ENCODE measurements at places on chromosomes 6 and 20.

GRCh38 chr6:73943930-73944652 is 248.1 kb downstream of the CD109 start:
- no peak for DNase-seq

- DNase-seq = no peak
Observed at GRCh38 chr6:2982426-2983117, 11.2 kb upstream of the SERPINB6 start.

DNA sequence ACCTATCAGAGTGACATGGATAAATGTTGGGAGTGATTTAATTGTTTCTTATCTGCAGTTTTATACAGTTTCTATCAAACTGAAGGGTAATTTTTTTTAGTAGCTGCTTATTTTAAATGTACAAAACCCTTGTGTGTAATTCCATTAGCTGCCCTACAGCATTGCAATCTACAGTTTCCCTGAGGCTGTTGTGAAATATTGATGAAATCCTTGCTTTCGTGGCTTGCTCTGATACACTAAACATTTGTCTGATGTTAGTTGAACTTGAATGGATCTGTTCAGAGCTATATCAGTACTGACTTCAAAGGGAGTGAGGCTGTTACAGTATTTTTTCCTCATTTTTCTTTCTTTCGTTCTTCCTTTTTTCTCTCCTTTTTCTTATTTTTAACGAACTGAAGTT is 255.4 kb downstream of the TSHZ2 start:
- DNase-seq = no peak

DNA sequence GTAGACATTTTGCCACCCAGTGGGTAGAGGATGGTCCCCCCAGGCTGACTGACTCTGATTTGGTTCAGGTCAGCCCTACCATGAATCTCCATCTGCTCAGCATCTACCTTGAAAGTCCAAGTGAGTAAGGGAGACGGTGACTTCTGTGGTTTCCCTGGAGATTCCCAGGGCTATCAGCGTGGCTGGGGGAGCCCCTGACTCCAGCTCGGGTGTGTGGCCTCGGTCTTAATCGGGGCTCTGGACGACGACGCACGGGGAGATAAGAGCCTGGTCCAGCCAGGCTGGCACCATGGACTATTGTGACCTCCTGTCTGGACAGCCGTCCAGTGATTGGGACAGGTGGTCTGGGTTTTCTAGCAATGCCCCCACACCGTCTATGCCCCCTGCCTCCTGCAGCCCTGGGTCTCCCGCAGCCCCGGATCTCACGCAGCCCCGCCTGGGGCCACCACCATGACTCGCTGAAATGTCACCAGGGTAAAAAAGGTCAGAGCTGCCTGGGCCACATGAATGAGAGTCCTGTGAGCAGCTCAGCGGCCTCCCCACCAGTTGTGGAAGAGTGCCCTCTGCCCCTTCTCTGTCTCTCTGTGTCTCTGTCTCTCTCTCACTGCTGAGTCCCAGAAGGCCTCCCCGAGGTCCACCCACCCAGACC is 47.1 kb upstream of the GATA5 start:
- DNase-seq = no peak

GRCh38 chr6:100726666-100727065 is 154.5 kb downstream of the ASCC3 start:
- DNase-seq = no peak

DNA sequence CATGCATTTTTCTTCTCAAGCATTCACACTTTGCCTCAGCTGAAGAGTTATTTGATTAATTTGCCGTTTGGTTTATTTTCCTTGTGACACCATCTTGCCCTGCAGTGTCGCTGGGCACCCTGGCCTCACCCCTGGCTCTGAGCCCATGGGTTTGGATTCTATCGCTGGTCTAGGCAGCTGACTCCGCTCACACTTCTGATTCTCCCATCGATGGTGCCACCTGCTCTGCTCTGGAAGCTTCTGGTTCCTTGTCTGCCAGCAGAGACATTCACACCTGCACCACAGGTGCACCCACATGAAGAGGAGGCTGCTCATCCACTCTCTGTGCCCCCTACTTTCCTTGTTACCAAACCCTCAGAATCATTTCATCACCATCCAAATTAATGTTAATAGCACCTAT is 291.6 kb upstream of the CDH4 start:
- DNase-seq = no peak

DNA sequence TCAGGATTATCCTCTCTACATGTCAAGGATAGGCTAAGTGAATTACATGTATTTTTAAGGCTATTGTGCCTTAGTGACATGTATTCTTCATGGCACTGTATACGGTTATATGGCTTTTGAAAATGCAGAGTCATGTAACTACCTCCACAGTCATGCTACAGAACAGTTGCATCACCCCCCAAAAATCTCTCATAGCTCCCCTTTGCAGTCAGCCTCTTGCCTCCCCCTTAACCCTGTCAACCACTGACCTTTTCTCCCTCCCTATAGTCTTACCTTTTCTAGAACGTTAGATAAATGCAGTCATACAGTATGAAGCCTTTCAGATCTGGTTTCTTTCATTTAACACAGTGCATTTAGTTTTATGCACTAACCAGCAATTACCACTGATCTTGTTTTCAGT is 10.3 kb upstream of the RNF24 start:
- no peak for DNase-seq

GRCh38 chr20:31998246-31998645 is 12.0 kb upstream of the CCM2L start:
- DNase-seq = no peak

- no peak for DNase-seq
Observed at GRCh38 chr20:41166201-41167117, 29.1 kb downstream of the PLCG1 start.

- no peak for DNase-seq
Observed at GRCh38 chr20:39877788-39878187, 811.2 kb downstream of the MAFB start.

GRCh38 chr20:47206962-47207641 is 149.4 kb downstream of the ZMYND8 start:
- DNase-seq = peak; percentile 75

GRCh38 chr20:40562031-40562430 is 127.0 kb downstream of the MAFB start:
- DNase-seq = no peak

GRCh38 chr6:55825402-55826051 is 49.9 kb downstream of the BMP5 start:
- no peak for DNase-seq

DNA sequence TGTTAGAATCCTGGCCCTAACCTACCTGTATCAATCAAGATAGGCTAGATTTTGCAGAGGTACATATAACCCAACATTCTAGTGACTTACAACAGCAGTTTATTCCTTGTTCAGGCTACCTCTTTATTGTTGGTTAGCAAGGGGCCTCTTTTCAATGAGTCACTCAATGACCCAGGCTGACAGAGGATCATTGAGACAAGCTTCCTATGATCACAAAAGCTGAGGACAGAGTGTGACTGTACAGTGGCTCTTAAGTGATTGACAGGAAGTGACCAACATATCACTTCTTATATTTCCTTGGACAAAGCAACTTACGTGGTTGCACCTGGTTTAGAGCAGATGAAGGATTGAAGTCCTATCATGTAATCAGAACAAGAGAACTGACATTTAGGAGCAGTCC is 740.9 kb downstream of the FRK start:
- DNase-seq = no peak

- no peak for DNase-seq
Observed at GRCh38 chr20:41379551-41379950, 12.9 kb upstream of the EMILIN3 start.

DNA sequence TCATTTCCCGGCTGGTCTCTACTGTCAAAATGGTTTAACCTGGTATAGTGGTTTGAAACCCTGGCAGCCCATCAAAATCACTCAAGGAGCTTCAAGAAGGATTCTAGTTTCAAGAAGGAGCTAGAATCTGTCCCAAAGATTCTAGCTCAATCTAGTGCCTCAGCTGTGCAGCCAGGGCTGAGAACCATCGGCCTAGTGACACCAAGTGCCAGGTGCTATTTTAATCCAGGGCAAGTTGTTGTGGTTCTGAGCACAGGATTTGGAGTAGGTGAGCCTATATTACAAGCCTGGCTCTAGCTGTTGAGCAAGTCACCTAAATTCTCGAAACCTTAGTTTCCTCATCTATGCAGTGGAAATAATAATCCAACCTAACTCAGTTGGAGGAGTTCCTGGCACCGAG is 3.7 kb downstream of the MOCS1 start:
- DNase-seq = no peak

DNA sequence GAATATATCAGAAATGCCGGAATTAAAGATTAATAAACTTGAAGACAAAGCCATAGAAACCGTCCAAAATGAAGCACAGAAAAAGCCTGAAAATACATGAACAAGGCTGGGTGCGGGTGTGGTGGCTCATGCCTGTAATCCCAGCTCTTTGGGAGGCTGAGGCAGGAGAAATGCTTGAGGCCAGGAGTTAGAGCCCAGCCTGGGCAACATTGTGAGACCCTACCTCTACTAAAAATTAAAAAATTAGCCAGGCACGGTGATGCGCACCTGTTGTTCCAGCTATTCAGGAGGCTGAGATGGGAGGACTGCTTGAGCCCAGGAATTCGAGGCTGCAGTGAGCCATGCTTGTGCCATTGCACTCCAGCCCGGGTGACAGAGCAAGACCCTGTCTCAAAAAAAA is 32.9 kb downstream of the REV3L start:
- no peak for DNase-seq

- no peak for DNase-seq
Observed at GRCh38 chr20:24842274-24842917, 106.7 kb upstream of the CST7 start.

Data from NCI-H146 (cell line).